HFF-Myc (cell line): ENCODE measurements at places on chromosomes 7 and 10.

DNA sequence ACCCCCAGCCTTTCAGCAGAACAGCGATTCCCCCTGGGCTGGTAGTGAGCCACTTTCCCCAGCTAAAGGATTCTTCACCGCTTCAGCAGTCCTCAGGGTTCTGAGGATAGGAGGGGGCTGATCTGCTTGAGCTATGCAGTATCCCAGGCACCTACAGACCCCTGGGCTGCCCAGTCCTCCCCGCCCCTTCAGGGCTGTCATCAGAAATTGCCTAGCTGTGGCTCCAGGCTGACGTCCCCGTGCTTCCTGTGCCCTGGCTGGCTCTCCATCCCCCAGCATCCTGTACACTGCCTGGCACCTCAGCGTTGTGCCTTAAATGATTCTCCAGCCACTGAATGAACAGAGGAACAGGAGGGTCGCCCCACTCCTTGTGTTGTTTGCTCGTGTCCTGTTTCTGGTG lies 38.4 kb upstream of the CDH23 start:
- no peak for DNase-seq

GRCh38 chr7:128094686-128095085 lies 63.4 kb upstream of the LRRC4 start:
- DNase-seq = no peak

DNA sequence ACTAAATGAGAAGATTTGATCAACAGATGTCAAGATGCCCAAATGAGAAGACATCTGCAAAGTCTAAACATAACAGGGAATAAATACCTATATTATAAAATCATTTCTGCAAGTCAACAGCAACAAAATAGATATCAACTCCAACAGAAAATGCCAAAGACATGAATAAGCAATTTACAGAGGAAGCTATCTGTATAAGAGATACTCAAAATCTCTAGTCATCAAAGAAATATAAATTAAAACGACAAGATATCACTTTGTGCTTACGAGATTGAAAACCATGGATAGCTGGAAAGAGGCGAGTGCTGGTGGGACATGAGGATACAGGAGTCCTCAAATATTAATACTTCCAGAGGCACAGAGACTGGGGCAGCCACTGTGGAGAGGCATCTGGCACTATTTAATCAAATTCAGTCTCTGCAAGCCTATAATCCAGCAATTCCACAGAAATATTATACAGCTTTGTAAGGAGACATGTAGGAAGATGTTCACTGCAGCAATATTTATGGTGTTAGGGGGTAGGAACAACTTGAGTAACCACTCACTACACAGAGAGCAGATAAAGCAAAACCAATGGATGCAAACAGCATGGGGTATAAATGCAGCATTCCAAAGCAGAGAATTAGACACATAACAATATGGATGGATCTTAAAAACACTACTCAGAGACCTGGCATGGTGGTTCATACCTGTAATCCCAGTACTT lies 4.8 kb downstream of the DNMBP start:
- DNase-seq = no peak

DNA sequence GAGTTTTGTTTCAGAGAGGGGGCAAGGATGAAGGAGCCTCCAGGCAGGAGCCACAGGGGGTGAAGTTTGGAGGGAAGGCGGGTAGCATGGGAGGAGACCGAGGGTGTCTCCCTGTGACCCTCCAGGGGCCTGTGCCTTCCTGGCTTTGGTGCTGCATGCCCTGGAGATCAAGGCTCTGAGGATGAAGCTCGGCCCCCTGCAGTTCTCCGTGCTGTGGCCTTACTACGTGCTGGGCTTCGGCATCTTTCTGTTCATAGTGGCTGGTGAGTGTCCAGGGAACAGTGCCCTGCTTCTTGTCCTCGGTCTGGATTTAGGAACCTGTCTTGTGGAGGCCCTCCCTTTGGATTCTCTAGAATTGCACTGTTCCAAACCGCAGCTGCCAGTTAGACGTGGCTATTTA lies 9.2 kb upstream of the ZSCAN25 start:
- DNase-seq = no peak

GRCh38 chr10:112959207-112959838 lies 9.3 kb downstream of the TCF7L2 start:
- DNase-seq = no peak

- no peak for DNase-seq
Observed at GRCh38 chr10:86461963-86462804, 59.4 kb downstream of the WAPL start.

- no peak for DNase-seq
Observed at GRCh38 chr7:156456032-156456431, 184.5 kb upstream of the RNF32 start.

GRCh38 chr7:37438906-37439652 lies 9.6 kb downstream of the ELMO1 start:
- no peak for DNase-seq

GRCh38 chr10:18860186-18860585 lies 188.4 kb upstream of the MALRD1 start:
- DNase-seq = no peak

- no peak for DNase-seq
Observed at GRCh38 chr10:3948843-3949242, 163.8 kb upstream of the KLF6 start.

- DNase-seq = no peak
Observed at GRCh38 chr10:21498986-21499385, 26.5 kb downstream of the SKIDA1 start.

DNA sequence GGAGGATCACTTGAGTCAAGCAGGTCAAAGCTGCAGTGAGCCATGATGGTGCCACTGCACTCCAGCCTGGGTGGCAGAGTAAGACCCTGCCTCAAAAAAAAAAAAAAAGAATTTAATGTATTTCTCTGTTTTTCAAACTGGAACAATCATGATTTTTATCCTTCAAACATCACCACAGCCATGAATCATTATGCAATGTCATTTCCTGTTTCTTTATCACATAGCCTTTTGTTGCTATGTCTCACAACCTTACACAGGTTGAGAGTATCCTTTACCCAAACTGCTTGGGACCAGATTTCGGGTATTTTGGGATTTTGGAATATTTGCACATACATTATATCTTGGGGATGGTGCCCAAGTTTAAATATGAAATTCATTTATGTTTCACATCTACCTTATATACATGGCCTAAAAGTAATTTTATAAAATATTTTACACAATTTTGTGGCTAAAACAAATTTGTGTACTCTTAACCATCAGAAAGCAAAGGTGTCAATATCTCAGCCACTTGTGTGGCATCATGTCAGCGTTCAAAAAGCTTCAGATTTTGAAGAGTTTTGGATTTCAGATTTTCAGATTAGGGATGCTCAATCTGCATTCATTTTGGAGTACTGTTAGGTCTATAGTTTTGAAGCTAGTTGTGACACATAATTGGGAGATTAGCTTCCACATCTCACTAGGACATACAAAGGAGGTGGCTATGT lies 8.2 kb downstream of the NT5C3A start:
- DNase-seq = no peak

GRCh38 chr10:48241332-48241731 lies 33.2 kb downstream of the FRMPD2 start:
- DNase-seq = no peak

GRCh38 chr7:35848725-35849124 lies 47.9 kb downstream of the SEPTIN7 start:
- DNase-seq = no peak

GRCh38 chr10:24858288-24859270 lies 93.8 kb downstream of the PRTFDC1 start:
- no peak for DNase-seq

- DNase-seq = no peak
Observed at GRCh38 chr7:131630427-131630826, 74.0 kb upstream of the PODXL start.

DNA sequence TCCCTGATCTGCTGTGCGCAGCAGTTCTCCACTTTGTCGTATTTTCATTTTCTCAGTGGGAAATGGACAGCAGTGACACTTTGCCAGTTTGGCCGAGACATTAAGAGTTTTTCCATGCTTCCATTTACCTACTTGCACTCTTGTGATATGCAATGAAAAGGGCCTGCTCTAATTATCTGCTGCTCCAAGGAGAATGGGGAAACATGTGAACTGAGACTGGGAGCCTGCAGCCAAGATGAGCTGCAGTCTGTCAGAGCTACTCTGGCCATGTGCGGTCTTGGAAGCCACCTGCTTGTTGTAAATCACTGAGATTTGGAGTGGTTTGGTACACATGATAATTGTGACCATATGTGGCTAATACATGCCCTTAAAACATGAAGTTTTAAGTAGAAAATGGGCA lies 586.6 kb upstream of the POT1 start:
- DNase-seq = no peak

- DNase-seq = no peak
Observed at GRCh38 chr7:73533742-73534141, 11.6 kb upstream of the BAZ1B start.

- DNase-seq = no peak
Observed at GRCh38 chr10:84267503-84268126, 22.8 kb downstream of the RGR start.

- DNase-seq = no peak
Observed at GRCh38 chr7:132116369-132116768, 459.9 kb downstream of the PLXNA4 start.

DNA sequence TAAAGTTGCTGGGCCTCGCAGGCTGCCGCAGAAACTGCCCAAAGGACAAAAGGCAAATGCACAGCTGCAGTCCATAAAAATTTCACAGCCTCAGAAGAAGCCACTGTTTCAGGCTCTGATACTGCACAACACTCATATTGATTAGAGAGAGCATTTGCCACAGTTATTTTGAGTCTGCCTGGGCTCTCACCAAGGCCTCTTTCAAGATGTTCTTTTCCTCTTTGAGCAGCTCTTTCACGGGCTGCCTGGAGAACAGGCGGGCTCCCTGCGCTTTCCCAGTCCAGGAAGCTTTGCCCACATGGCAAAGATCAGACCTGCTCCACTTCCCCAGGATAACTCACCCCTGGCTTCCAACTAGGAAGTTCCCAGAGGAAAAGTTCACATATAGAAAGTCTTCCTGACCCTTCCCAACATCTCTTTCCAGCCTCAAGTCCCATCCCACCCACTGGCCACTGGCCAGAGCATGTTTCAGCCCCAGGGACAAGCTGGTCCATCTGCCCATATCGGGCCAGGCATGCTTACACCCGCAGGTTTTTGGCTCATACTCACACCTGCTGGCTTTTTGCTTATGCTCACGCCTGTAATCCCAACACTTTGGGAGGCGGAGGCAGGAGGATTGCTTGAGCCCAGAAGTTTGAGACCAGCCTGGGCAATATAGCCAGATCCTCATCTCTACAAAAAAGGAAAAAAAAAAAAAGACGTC lies 3.3 kb downstream of the SLIT1 start:
- no peak for DNase-seq

GRCh38 chr7:921581-922333 lies 32.7 kb downstream of the ADAP1 start:
- DNase-seq = no peak

- DNase-seq = no peak
Observed at GRCh38 chr10:110535958-110536891, 31.3 kb upstream of the SMC3 start.

GRCh38 chr10:77899080-77899477 lies 27.5 kb downstream of the DLG5 start:
- DNase-seq = peak; percentile 43

- DNase-seq = no peak
Observed at GRCh38 chr7:33742999-33743587, 162.2 kb upstream of the BMPER start.

DNA sequence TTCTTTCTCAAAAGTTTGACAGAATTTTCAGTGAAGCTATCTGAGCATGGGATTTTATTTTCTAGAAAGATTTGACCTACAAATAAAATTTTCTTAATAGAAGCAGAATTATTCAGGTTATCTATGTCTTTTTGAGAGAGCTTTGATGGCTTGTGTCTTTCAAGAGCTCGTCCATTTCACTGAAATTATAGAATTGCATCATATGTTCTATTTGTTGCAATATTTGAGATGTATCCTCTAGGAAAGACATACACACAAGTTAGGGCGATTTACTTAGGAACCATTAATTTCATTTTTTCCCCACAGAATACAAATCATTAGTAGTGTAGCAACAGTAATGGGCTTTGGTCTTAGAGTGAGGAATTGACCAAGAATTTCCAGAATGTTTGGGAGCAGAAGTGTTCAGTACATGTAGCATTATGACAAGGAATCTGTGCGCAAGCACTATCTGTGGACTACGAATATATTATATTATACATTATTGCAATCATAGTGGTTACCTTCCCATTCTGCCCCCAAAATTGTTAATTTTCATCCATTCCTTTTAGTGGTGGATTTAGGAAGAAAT lies 12.8 kb upstream of the COL17A1 start:
- no peak for DNase-seq

- no peak for DNase-seq
Observed at GRCh38 chr7:40474790-40475680, 340.2 kb downstream of the SUGCT start.

DNA sequence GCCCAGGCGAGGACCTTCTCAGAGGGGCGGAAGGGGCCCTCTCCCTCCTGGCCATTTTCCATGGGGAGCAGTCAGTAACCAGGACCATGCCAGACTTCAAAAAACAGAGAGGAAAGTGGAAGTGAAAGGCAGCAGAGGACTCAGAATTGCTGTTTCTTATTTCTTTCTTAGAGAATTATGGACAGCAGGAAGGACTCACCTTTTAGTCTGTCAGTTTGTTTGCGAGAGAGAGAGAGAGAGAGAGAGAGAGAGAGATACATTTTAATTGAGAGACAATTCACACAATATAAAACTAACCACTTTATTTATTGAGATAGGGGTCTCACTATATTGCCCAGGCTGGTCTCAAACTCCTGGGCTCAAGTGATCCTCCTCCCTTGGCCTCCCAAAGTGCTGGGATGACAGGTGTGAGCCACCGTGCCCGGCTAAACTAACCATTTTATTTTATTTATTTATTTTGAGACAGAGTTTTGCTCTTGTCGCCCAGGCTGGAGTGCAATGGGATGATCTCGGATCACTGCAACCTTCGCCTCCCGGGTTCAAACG lies 24.5 kb downstream of the SCD start:
- DNase-seq = no peak

DNA sequence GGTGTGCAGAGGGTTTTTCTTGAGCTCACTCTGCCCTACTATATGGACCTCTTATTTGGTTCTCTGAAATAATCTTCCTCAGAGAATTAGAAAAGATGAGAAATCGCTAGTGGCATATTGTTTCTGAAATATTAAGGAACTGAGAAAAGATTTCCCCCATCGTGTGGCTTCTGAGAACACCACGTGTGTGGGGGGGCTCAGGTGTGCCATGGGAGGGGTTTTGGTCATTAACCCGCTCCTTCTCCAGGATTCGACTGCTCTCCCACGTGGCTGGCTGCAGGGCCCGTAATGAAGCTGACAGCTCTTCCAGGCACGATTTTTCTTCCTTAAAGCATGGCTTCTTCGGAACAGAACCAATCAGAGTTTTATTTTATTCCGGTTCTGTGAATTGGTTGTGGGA lies 67.7 kb downstream of the XRCC2 start:
- DNase-seq = no peak
